ENCODE measurements at places on chromosomes 1 and 21.

- DNase-seq, result no peak
These were observed 1.4 kb downstream of the PPM1J start for GRCh38 chr1:112713466-112714312.

DNA sequence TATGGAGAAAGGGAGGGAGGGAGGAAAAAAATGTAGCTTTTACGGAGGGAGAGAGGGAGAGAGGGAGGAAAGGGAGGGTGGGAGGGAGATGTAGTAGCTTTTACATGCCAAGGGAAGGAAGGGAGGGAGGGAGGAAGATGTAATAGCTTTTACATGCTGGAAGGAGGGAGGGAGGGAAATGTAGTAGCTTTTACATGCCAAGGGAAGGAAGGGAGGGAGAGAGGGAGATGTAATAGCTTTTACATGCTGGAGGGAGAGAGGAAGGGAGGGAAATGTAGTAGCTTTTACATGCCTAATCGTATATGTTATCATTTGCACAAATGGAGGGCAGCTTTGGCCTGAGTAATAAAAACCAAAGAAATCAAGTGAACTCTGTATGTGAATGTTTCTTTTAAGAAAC lies 35.6 kb downstream of the EEIG2 start:
- no peak for DNase-seq

DNA sequence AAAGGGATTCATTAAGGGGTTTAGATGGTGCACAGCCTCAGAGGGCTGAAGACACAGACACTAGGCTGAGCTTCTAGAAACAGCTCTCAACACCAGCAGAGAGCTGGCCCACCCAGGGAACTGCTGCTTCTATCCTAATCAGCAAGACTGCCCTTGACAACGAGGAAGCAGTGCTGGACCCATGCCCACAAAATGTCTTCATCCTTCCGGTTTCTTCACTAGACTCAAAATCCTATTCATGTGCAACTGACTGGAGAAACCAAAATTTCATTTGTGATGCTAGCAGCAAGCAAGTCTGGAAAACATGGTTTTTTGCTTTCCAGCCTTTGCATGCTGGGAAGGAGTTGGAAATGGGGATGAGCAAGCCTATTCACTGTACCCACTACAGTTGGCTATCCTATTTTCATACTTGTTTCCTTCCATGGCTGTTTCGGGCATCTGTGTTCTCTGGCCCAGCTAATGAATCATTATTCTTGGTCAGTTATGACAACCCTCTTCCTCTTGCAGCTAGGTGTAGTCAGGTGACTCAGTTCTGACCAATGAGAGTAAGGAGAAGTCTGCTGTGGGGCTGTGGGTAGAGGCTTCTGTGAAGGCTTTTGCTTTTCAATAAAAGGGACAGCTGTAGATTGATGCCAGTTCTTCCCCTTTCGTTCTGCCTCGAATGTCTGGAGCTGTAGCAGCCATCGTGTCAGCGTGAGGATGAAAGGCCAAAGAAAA lies 14.6 kb upstream of the TMEM61 start:
- DNase-seq, result no peak

DNA sequence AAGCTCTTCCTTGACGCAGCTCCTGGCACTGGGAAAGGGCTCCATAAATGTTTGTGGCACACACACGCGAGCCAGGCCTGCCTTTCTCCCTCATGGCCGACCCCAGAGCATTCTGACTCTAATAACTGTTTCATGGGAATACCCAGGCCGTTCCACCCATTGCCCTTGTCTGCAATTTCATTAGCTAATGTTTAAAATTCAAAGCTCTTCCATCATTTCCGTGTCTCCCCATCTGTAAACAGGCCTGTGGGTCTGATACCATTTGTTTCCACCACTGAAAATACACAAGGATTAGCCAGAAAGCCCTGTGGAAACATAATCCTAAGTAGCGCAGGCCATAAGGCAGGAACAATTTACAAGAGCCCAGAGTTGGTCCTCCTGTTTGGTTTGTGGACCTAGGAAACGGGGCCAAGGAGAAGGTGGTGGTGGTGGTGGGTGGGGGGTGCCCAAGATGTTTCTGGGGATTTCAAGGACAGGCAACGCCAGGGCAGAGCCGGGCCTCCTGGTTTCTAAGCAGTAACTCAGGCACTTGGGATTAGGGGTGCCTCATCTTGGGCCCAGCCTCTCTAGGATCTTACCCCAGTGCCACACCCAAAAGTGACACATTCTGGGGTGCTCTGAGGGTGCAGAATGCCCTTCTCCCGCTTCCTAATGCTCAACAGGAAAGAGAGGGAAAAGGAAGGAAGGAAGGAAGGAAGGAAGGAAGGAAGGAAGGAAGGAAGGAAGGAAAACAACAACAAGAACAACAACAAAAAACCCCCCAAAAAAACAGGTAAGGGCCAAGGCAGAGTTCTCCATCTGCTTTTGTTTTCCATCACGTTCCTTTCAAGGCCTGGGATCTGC lies 79.4 kb downstream of the SSBP3 start:
- no peak for DNase-seq

All from stimulated activated CD4-positive, alpha-beta T cell treated with anti-CD3 and anti-CD28 coated beads, Interleukin-2, amount 100 ng/mL, for 24 hours (primary cell).